A549 treated with AZD2906 at 1 μM for 4 hours (cell line): ENCODE measurements at places on chromosomes 4 and X. TPM values are rescaled to one million over a fixed set of nuclear protein-coding genes. Genes with fewer than 3 reads are reported as not detected.

The GPRASP2 gene
- 4.7 to 8.5 TPM (median 5.7 TPM) in 5 replicates for total RNA-seq

The BCOR gene
- total RNA-seq = 22.8 to 33.3 TPM (median 24.1 TPM) in 5 replicates

The DCAF4L1 gene
- 0.08 to 0.14 TPM (median 0.09 TPM) in 5 replicates for total RNA-seq

The TLR2 gene
- 0.57 to 0.86 TPM (median 0.79 TPM) in 5 replicates for total RNA-seq

The CLCN4 gene
- total RNA-seq = 3.9 to 5.1 TPM (median 4.4 TPM) in 5 replicates

The LDB2 gene
- not detected in 5 replicates for total RNA-seq

The SLC4A4 gene
- total RNA-seq = 0.97 to 1.8 TPM (median 1.4 TPM) in 5 replicates

The TRPC3 gene
- total RNA-seq = 0.06 to 0.09 TPM (median 0.08 TPM) in 5 replicates

The TNIP3 gene
- 0.11 to 0.74 TPM (median 0.19 TPM) in 5 replicates for total RNA-seq

The NAP1L2 gene
- total RNA-seq = 0.94 to 1.1 TPM (median 1.0 TPM) in 5 replicates

The CCDC160 gene
- total RNA-seq = not detected in 5 replicates

The ADH6 gene
- 0.05 to 0.13 TPM in 2 of 5 replicates, not detected in the others for total RNA-seq

The SHROOM2 gene
- total RNA-seq = 0.74 to 1.1 TPM (median 0.95 TPM) in 5 replicates

The PSMD10 gene
- 70.0 to 82.5 TPM (median 74.9 TPM) in 5 replicates for total RNA-seq

The JCHAIN gene
- 0.10 to 0.24 TPM (median 0.16 TPM) in 3 of 5 replicates, not detected in the others for total RNA-seq

The CXCL3 gene
- total RNA-seq = 3.2 to 4.4 TPM (median 3.3 TPM) in 5 replicates

The CCDC110 gene
- 0.06 TPM in 1 of 5 replicates, not detected in the others for total RNA-seq

The MAOB gene
- 0.11 to 0.29 TPM (median 0.14 TPM) in 5 replicates for total RNA-seq

The NWD2 gene
- total RNA-seq = 0.01 TPM in 1 of 5 replicates, not detected in the others

The SASH3 gene
- total RNA-seq = not detected in 5 replicates

The ENPEP gene
- 0.02 to 0.16 TPM (median 0.10 TPM) in 5 replicates for total RNA-seq

The BCORL1 gene
- 7.4 to 11.6 TPM (median 10.5 TPM) in 5 replicates for total RNA-seq

The GPM6B gene
- total RNA-seq = 0.24 to 0.61 TPM (median 0.39 TPM) in 5 replicates

The CT83 gene
- total RNA-seq = not detected in 5 replicates

The SLAIN2 gene
- 14.0 to 19.4 TPM (median 16.7 TPM) in 5 replicates for total RNA-seq

The NUP62CL gene
- total RNA-seq = 10.4 to 18.4 TPM (median 14.9 TPM) in 5 replicates

The STPG2 gene
- total RNA-seq = not detected in 5 replicates

The FAM184B gene
- 0.01 to 0.02 TPM (median 0.02 TPM) in 5 replicates for total RNA-seq

The YIPF7 gene
- total RNA-seq = not detected in 5 replicates

The KLHL4 gene
- 5.6 to 6.3 TPM (median 5.6 TPM) in 5 replicates for total RNA-seq

The SLC34A2 gene
- total RNA-seq = 0.03 to 0.11 TPM (median 0.07 TPM) in 3 of 5 replicates, not detected in the others

The BRS3 gene
- not detected in 5 replicates for total RNA-seq

The NLRP2B gene
- not detected in 5 replicates for total RNA-seq

The ZNF157 gene
- total RNA-seq = 0.03 to 0.04 TPM in 2 of 5 replicates, not detected in the others

The SPANXA2 gene
- 0.17 to 0.24 TPM in 2 of 5 replicates, not detected in the others for total RNA-seq

The GNPDA2 gene
- total RNA-seq = 7.5 to 11.1 TPM (median 9.8 TPM) in 5 replicates

The CFI gene
- 0.55 to 0.95 TPM (median 0.84 TPM) in 5 replicates for total RNA-seq

The ITIH6 gene
- 0.02 TPM in 1 of 5 replicates, not detected in the others for total RNA-seq

The BMX gene
- not detected in 5 replicates for total RNA-seq

The HTN1 gene
- total RNA-seq = not detected in 5 replicates

The IL2 gene
- total RNA-seq = not detected in 5 replicates

The IRS4 gene
- total RNA-seq = 0.02 TPM in 1 of 5 replicates, not detected in the others

The PCDH19 gene
- total RNA-seq = 0.02 to 0.05 TPM (median 0.03 TPM) in 5 replicates

The TCEAL3 gene
- total RNA-seq = 15.9 to 23.3 TPM (median 17.0 TPM) in 5 replicates

The SLC7A11 gene
- total RNA-seq = 16.1 to 20.9 TPM (median 16.8 TPM) in 5 replicates
